ENCODE measurements at places on chromosomes 4 and X. TPM values are rescaled to one million over a fixed set of nuclear protein-coding genes. Genes with fewer than 3 reads are reported as not detected.

SEPTIN11 gene
- 58.8 TPM for total RNA-seq

DNA sequence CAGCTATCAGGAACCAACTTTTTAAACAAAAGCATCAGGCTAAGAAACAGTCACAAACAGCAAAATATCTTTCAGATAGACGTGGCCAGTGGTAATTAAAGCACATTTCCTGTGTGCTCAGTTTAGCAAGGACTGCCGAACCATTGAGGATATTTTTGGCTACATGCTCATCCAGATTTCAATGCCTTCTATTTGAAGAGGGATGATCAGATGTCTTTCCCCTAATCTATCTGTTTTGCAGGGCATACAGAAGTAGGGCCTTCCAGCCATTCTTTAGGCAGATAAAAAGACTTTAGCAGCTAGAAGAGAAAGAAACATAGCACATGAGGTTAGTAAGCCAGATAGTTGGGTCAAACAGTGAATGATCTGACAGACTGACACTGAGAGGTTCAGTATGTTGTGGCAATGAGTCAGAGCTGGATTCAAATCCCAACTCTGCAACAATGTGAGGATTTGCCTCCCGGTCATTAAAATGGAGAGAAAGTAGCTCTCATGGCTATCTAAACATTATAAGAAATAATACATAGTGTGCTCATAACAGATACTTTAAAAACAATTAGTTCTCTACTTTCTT is 100.0 kb upstream of the PRKG2 start:
- no peak for DNase-seq

GRCh38 chr4:156238171-156238570 is 284.5 kb upstream of the CTSO start:
- DNase-seq, result no peak

DNA sequence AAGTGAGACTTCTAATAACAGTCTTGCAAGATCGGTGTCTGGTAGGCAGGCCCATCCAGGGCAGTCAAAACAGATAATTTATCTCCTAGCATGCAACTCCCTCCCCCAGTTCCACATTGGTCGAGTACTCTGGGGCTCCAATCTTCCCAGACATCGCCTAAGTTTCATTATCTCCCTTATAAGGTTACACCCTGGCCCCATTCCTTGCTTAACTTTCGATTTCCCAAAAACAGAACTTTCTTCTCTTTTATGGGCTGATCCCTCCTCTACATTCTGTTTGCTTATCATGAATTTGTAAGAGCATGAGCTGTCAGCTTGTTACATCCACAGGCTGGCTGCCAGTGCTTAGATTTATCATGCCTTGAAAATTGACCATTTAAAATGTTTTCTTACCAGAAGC is 471.3 kb downstream of the TECRL start:
- no peak for DNase-seq

PF4V1 gene
- total RNA-seq, result not detected

DNA sequence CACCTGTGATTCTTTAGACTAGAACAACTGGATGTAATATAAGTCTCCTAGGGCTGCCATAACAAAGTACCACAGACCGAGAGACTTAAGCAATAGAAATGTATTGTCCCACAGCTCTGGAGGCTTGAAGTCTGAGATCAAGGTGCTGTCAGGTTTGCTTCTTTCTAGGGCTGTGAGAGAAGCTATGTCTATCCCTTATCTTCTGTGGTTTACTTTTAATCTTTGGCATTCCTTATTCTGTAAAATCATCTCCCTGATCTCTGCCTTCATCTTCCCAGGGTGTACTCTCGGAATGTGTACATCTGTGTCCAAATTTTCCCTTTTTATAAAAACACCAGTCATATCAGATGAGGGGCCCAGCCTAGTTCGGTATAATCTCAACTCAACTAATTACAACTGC is 10.3 kb upstream of the HOPX start:
- DNase-seq, result no peak

GPR119 gene
- total RNA-seq, result not detected

DNA sequence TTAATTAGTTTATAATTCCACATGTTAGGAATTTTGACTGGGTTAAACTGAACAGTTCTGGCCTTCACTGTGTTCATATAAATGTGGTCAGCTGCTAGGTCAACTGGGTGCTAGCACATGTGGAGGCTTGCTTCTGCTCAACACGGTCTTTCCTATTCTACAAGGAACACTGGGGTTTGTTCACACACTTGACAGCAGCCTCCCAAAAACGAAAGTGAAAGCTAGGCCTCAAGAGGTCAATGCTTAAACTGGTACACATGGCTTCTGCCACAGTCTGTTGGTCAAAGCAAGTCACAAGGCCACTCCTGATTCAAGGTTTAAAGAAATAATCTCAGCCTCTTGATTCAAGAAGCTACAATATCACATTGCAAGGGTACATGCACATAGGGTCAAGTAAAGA is 126.5 kb downstream of the QDPR start:
- no peak for DNase-seq

ERAS gene
- total RNA-seq, result not detected

All from Peyer's patch (tissue), 4 donors.